Mononuclear cell (primary cell): ENCODE measurements at places on chromosomes 3 and 15. TPM values are rescaled to one million over a fixed set of nuclear protein-coding genes. Genes with fewer than 3 reads are reported as not detected.

Gene EAF2
- total RNA-seq: 13.4 TPM

Gene ISL2
- 0.21 TPM for total RNA-seq

Gene CTXN2
- not detected for total RNA-seq

Gene MYEF2
- total RNA-seq: 14.1 TPM

Gene VEPH1
- total RNA-seq: 8.8 TPM

Gene ATP13A4
- 1.2 TPM for total RNA-seq

Gene TRIM59
- total RNA-seq: 21.0 TPM

Gene TOMM70
- 40.9 TPM for total RNA-seq

Gene TRIM42
- total RNA-seq: not detected

Gene SAMMSON
- not detected for total RNA-seq

Gene CKMT1A
- not detected for total RNA-seq

Gene HRH1
- 2.4 TPM for total RNA-seq

Gene GOLGA8T
- total RNA-seq: not detected

Gene ZNF860
- total RNA-seq: 0.52 TPM

Gene REC114
- not detected for total RNA-seq

Gene P2RY1
- 3.1 TPM for total RNA-seq

Gene STAC
- under 0.01 TPM for total RNA-seq

Gene C3orf49
- total RNA-seq: not detected

Gene GPR176
- 0.21 TPM for total RNA-seq

Gene TEX9
- 2.2 TPM for total RNA-seq

Gene CSPG4
- under 0.01 TPM for total RNA-seq

Gene PDIA3
- total RNA-seq: 119 TPM

Gene CHRNA5
- 0.52 TPM for total RNA-seq

Gene NCKIPSD
- total RNA-seq: 6.3 TPM

Gene GABRR3
- under 0.01 TPM for total RNA-seq

Gene FBLN2
- 0.73 TPM for total RNA-seq

Gene SERINC4
- not detected for total RNA-seq

Gene CFAP100
- total RNA-seq: not detected

Gene RIOX2
- 12.1 TPM for total RNA-seq

Gene MYO5C
- 1.2 TPM for total RNA-seq

Gene AMIGO3
- total RNA-seq: 3.8 TPM

Gene FXR1
- total RNA-seq: 161 TPM
